ENCODE measurements at places on chromosomes 7 and 10. TPM values are rescaled to one million over a fixed set of nuclear protein-coding genes. Genes with fewer than 3 reads are reported as not detected.

NUTM2D gene
- total RNA-seq, result 4.2 TPM

ELN gene
- not detected for total RNA-seq

ACTL6B gene
- total RNA-seq, result not detected

- DNase-seq, result no peak
These were observed 97.9 kb upstream of the STEAP1B start for GRCh38 chr7:22597844-22598243.

DNA sequence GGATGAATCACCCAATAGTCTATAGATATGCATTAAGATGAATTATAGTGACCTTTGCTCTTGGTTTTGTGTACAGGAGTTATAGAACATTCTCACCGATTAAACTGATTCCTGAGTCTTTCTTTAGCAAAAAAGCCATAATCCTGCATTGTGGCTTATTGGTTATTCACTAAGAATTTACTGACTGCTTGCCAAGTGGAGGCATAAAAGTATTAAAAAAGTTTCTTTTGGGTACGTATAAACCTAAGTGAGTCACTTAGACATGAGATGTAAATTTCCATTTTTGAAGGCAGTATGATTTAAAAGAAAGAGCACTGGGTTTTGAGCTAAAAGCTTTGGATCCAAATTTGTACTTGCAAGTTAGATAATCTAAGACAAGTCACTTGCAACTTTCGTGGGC lies 100.7 kb downstream of the CDK6 start:
- DNase-seq, result no peak

DNA sequence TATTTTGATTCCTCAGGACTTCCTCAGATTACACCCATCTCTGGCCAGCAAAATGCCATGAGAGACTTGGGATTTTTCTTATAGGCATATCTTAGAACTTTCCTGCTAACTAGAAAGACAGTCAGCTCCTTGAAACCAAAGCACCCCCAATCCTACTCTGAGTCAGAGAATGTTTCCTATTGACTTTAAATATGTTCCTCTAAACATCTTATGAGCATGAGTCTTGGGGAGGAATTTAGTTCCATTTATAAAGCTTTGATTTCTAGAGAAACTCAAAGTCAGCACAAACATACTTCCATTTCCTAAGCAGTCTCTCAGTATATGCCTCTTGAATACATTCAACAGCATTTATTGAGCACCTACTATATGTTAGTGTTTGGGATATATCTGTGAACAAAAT lies 128.5 kb downstream of the INHBA start:
- no peak for DNase-seq

- DNase-seq, result no peak
These were observed 458.3 kb downstream of the PTPRN2 start for GRCh38 chr7:158129037-158130022.

DNA sequence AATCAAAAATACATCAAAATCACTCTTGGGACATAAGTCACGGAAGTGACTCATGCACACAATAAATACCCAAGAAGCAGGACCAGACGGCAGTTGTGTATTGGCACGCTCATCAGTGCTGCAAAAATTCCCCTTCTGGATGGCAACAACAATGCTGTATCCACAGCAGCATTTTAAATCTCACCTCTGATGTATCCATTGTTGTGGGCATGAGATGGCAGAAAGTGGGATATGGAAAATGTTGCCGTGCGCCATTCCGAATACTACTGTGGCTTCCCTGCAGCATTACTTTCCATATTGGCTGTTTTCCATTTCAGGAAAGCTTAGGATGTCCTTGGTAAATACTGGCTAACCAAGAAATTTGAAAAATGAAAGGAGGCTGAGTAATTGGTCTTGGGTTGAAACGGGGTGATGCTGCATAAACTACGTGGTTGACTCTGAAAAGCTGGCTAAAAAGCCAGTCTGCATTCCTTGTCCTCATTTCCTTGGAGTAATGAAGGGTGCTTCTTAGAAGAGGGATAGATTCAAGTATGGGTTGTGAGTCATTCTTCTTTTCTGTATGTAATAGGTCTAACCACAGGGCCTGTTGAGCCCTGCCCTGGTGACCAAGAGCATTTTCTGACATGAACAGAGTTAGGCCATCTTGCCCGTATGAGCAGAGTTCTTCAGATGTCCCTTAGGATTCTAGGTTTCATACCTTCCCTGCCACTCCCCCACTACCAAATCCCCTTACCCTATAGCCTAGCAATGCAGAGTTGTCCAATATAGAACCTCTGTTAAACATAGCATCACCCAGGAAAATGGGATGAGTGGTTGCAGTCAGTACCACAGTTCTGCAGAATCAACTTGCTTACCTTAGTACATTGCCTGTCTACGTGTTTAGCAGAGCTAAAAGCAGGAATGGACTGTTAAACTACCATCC lies 36.3 kb upstream of the TOMM7 start:
- no peak for DNase-seq

DNA sequence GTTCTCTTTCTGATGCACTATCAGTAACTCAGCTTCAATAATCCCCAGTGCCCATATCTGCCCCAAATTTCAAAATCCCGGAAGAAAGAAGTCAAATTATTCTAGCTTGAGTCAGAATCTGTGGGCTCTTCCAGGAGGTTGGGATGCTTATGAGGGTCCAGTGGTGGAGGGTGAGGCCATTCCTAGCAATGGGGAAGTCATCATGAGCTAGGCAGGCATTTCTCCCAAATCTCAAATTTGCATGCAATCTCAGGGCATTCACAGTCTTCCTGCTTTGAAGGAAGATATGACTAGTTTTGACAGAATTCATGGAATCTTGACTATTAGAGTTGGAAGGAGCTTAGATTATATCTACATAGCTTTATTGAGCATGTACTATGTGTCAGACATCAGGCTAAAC lies 164.3 kb upstream of the AGK start:
- DNase-seq, result no peak

- DNase-seq, result no peak
These were observed 174.2 kb downstream of the PLXNA4 start for GRCh38 chr7:132402096-132402495.

DNA sequence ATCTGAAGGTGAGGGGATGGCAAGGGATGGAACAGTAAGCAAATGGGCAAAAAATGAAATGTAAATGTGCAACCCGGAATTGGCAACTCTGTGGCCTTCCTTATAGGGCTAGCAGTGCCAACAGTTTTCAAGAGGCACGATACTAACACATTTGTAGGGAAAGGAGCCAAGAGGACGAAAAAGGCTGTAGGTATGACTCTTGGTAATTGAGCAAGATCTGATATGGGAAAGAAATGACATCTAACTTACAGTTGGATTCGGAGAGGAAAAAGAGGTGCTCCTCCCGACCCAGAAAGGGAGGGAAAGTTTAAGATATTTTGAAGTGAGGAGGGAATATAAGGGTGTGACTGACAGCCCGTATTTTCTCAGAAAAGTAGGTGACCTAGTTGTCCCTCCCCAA lies 2.1 kb upstream of the CREM start:
- no peak for DNase-seq

GRCh38 chr7:118573085-118573484 lies 348.6 kb downstream of the ANKRD7 start:
- DNase-seq, result no peak

DNA sequence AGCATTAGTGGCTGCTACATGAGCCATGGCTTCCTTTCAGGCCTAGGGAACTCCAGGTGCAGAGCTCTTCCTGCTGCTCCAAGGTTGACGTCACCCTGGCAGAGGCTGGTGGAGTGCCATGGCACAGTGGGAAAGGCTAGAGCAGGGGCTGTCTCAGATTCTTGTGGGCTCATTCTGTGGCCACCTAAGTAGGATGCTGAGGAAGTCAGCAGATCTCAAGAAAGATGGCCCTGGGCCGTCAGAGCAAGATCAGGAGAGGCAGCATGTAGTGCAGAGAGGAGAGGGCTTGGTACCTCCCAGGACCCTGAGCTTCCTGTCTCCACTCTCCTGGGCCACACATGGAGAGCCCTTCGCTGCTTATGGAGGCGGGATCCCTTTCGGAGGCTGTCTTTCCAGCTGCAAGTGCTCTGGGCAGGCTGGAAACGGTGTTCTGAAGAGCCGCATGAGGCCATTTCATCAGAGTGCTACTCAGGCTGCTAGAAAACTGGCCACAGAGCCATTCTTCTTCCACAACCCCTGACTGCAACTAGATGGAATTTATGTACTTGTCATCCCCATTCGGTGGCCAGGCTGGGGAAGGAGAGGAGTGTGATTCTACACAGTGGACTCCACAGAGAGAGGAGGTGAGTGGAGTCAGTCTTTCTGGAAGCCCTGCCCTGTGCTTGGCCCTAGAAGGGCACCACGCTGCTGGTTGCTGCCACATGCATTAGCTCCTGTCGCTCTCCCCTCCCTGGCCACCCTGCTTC lies 304.2 kb downstream of the RPS24 start:
- no peak for DNase-seq

GRCh38 chr10:103231047-103231551 lies 14.6 kb upstream of the RPEL1 start:
- DNase-seq, result no peak

GRCh38 chr10:89080660-89081059 lies 90.1 kb downstream of the FAS start:
- DNase-seq, result no peak

GRCh38 chr10:78774614-78774998 lies 294.2 kb upstream of the ZMIZ1 start:
- no peak for DNase-seq

Measured in B cell (primary cell).